ENCODE measurements at places on chromosomes 12 and 14. TPM values are rescaled to one million over a fixed set of nuclear protein-coding genes. Genes with fewer than 3 reads are reported as not detected.

DNA sequence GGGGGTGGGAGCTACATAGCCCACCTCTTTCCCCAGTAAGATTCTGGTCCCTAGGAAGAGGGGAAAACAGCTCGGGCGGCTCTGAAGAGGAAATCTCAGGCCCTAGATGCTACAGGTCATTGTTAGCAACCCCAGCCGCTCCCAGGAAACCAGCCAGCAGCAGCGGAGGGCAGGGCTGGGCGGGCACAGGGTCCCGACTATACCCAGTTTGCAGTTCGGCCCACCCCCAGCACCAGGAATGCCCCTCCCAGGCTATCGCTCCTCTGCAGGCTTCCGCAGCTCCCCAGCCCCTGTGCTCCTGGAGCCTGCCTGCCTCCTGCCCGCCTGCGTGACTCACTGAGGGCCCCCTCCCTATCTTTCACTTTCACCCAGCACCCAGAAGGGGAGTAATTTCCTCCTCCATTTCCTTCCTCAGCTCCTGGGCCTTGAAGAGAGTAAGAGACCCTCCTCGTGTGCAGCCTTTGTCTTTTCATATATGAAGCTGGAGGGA is 27.2 kb upstream of the PNMA1 start:
- DNase-seq = peak; percentile 87

DNA sequence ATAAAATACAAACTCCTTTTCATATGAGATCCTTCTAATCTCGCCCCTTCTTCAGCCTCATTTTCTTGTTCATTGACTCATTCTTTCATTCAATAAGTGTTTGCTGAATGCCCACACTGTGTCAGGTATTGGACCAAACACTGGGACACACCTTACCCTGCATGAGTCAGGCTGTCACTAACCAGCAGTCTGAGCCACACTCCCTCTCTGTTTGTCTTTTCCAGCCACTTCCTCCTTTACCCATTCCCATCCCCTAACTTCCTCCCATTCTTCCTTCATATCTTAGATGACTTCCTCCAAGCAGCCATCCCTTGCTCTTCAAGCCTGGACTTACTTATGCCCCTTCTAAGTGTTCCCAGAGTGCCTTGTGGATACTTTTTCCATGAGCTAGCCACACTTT is 27.0 kb upstream of the HIF1A start:
- no peak for DNase-seq

- DNase-seq = no peak
Observed at GRCh38 chr12:74424778-74425177, 112.9 kb upstream of the ATXN7L3B start.

The OLR1 gene
- total RNA-seq = 8.6 TPM

The NXPH4 gene
- total RNA-seq = 1.2 TPM

Measured in MG63 (cell line).